ENCODE measurements at places on chromosomes 5 and 9. TPM values are rescaled to one million over a fixed set of nuclear protein-coding genes. Genes with fewer than 3 reads are reported as not detected.
A peak's percentile ranks its signal among the peaks of the same experiment; 100 is the strongest.

ITK gene
- 5.6 TPM for total RNA-seq

FANCC gene
- 4.9 TPM for total RNA-seq

DNA sequence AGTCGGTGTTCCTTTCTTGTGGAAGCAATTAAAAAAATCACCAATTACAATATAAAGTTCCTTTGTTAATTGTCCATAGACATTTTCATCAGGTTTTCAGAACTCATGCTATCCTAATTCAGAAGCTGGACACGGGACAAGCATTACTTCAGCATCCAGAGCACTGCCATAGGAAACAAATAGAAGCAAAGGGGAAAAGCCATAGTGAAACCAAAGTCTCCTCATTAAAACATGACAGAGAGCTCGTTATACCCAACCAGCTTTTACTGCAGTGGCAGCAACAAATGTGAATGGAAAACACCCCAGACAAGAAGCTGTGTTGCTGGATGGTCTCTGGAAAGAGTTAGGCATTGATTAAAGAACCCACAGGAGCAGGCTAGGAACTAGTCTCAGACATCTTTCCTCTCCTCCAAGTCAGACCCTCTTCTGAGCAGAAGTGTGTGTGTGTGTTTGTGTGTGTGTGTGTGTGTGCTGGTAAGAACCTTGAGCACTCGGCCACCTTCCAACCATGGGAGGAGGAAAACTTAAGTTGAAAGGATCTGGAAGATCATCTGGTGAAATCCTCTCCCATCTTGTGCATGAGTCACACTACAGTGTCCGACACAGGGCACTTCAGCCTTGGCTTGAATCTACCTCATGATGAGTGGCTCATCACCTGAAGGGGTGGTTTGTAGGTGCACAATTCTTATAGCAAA, 162.6 kb upstream of the ADAMTS16 start:
- no peak overlapping the region for H3K4me3 ChIP-seq
- H3K27ac ChIP-seq, result no peak overlapping the region
- H3K4me1 ChIP-seq, result no peaks in the 10 kb centered on the region
- H3K36me3 ChIP-seq, result no peaks in the 10 kb centered on the region

GRCh38 chr5:174596429-174596828, 128.0 kb upstream of the MSX2 start:
- no peaks in the 10 kb centered on the region for H3K27me3 ChIP-seq
- DNase-seq, result no peak

DNA sequence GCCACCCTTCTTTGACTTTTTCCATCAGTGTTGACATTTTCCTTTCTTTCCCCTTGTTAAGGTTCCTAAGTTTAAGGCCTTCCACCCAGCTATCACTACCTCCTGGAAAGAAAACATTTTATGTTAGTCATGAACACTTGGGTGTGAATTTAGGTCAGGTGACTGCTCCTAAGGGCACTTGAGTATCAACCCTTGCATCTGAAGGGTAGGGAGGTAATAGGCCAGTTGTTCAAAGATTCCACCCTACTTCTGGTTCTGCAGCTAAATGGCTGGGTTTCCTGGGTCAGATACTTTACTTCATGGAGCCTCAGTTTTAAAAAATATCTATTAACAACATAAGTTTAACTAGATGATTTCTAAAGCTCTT, 49.1 kb upstream of the OSMR start:
- peak overlapping the region; percentile 70 for H3K27ac ChIP-seq
- no peaks in the 10 kb centered on the region for H3K36me3 ChIP-seq
- H3K27me3 ChIP-seq, result no peaks in the 10 kb centered on the region

- H3K4me3 ChIP-seq, result peak overlapping the region; percentile 61
- no peaks in the 10 kb centered on the region for H3K36me3 ChIP-seq
- no peak for DNase-seq
- peaks cover 17% of the 10 kb centered on the region for H3K4me1 ChIP-seq
These were observed 1.8 kb downstream of the PTGER4 start for GRCh38 chr5:40681363-40682153.

- no peak for DNase-seq
- H3K36me3 ChIP-seq, result no peaks in the 10 kb centered on the region
- no peaks in the 10 kb centered on the region for H3K4me1 ChIP-seq
- no peaks in the 10 kb centered on the region for H3K27me3 ChIP-seq
- no peak overlapping the region for H3K4me3 ChIP-seq
These were observed 1040.6 kb upstream of the SEMA6A start for GRCh38 chr5:117615226-117615625.

Measured in prostate gland (tissue), 2 donors.